ENCODE measurements at places on chromosomes 11 and 22. TPM values are rescaled to one million over a fixed set of nuclear protein-coding genes. Genes with fewer than 3 reads are reported as not detected.

Gene LUZP2
- total RNA-seq, result 0.96 TPM

Gene PMM1
- total RNA-seq, result 74.1 TPM

Gene ARRB1
- total RNA-seq, result 31.2 TPM

Gene CEND1
- not detected for total RNA-seq

Gene CNTN5
- not detected for total RNA-seq

Gene DCHS1
- 13.8 TPM for total RNA-seq

Gene STARD10
- 20.6 TPM for total RNA-seq

DNA sequence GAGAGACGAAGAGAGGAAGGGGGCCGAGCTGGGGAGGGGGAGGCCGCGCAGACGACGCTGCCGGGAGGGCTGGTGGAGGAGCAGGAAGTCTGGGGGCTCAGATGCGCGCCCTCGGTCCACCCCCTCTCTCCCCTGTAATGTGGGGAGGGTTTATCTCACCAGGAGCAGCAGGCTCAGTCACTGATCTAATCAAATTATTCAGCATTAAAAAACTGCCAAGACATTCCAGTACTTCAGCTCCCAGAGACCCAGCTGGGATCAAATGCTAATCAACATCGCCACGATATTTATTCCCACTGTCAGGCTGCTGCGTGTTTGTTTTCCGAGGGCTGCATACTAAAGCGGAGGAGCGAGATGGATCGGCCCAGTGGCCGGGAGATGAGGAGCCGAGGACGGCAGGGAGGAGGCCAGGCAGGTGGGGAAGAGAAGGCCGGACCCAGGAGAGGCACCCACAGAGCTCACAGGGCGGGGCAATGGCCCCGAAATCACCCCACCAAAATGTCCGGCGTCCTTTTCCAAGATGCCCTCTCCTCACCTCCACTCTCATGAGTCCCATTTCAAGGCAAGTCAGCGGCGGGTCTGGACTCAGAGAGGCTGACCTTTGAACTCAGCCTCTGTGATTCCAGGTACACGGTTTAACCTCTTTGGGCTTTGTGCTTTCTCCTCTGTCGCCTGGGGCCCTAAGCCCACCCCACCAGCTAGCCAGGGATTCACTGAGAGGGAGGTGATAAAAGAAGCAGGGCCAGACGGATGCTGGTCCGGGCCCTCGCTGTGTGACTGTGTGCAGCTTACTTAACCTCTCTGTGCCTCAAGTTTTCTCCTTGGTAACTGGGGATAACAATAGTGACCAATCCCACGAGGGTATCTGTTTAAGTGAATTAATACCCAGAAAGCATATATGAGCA lies 502.1 kb downstream of the MN1 start:
- peak overlapping the region; percentile 22 for H3K4me3 ChIP-seq
- H3K4me1 ChIP-seq, result no peaks in the 10 kb centered on the region
- no peaks in the 10 kb centered on the region for H3K27me3 ChIP-seq
- DNase-seq, result no peak

GRCh38 chr22:47394504-47395440 lies 632.3 kb downstream of the TBC1D22A start:
- no peaks in the 10 kb centered on the region for H3K27me3 ChIP-seq
- no peaks in the 10 kb centered on the region for H3K36me3 ChIP-seq
- no peaks in the 10 kb centered on the region for H3K4me1 ChIP-seq
- no peak overlapping the region for H3K27ac ChIP-seq
- no peak for DNase-seq

DNA sequence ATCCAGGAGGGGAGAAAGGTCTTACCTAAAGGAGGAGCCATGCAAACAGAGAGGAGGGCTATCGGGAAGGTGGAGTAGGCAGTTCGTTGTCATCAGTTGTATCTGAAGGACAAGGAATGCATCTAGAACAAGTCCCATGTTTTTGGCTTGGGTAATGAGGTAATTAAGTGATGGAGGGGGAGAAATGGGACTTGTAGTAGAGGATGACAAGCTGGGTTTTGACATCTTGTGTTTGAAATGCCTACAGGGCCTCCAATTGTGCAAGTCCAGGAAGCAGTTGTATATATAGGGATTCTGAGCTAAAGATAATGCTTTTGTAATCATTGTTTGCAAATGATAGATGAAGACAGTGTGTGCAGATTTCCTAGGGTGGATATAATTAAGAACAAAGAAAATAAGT lies 622.8 kb downstream of the NTM start:
- no peaks in the 10 kb centered on the region for H3K36me3 ChIP-seq
- no peaks in the 10 kb centered on the region for H3K4me1 ChIP-seq
- no peak overlapping the region for H3K4me3 ChIP-seq
- H3K27me3 ChIP-seq, result no peaks in the 10 kb centered on the region
- H3K27ac ChIP-seq, result no peak overlapping the region

DNA sequence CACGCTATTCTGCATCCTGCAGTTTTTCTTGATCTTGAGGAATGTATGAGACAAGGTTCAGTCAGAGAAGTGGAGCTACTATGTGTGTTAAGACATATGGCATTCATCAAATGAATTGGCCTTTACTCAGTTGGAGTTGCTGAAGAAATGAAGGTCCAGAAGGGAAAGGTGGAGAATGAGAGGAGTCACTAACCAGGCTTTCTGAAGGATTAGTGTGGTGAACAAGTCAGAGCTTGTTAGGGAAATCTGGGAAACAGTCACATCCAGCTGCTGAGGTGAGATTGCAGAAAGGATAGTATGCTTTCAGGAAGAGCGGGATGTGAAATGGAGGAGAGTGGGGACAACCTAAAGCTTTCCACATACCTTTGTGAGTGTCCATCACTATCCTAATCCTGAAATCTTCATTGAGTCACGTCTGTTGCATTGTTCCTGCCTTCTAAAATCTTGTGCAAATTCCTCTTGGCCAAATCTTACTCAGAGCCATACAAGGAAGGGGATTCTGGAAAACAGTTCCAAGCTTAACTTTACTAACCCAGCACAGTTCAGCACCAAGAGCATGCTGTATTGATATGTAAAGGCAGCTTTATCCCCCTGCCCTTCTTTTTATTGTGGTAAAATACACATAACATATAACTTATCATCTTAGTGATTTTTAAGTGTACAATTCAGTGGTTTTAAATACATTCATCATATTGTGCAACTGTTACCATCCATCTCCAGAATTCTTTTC lies 11.4 kb upstream of the PITPNB start:
- H3K4me3 ChIP-seq, result no peak overlapping the region
- no peaks in the 10 kb centered on the region for H3K27me3 ChIP-seq
- H3K36me3 ChIP-seq, result no peaks in the 10 kb centered on the region
- H3K4me1 ChIP-seq, result no peaks in the 10 kb centered on the region
- no peak overlapping the region for H3K27ac ChIP-seq
- DNase-seq, result no peak

DNA sequence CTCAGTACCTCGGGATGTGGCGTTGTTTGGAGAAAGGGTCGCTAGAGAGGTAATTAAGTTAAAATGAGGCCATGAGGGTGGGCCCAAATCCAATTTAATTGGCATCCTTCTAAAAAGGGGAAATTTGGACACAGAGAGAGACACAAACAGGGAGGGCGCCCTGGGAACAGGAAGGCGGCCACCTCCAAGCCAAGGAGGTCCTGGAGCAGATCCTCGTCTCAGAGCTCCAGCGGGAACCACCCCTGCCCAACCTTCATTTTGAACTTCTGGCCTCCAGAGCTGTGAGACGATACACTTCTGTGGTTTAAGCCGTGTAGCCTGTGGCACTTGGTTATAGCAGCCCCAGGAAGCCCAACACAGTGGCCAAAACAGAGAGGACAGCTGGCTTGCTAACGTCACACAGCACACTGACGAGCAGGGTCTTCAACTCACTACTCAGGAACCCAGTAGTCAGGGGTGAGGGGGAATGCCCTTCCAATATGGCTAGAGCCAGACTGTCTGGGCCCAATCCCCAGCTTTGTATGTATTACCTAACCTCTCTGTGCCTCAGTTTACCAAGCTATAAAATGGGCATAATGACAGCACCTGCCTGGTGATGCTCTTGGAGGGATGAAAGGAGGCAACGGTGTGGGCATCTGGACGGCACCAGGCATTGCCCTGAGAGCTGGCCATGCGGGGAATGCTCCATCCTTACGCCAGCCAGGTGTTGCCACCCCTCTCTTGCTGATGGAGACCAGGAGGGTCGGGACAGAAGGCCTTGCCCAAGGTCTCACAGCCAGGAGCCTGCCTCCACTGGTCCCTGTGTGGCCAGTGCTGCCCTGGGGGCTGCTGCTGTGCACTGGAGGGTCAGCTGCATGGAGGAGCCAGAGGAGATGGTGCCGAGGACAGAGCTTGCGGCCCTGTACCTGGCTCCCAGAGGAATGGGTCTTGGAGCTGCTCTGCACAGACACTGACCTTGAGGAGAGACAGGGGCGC lies 53.3 kb upstream of the LINC01488 start:
- DNase-seq, result no peak
- no peaks in the 10 kb centered on the region for H3K4me1 ChIP-seq
- H3K4me3 ChIP-seq, result no peak overlapping the region
- H3K36me3 ChIP-seq, result no peaks in the 10 kb centered on the region
- no peak overlapping the region for H3K27ac ChIP-seq

DNA sequence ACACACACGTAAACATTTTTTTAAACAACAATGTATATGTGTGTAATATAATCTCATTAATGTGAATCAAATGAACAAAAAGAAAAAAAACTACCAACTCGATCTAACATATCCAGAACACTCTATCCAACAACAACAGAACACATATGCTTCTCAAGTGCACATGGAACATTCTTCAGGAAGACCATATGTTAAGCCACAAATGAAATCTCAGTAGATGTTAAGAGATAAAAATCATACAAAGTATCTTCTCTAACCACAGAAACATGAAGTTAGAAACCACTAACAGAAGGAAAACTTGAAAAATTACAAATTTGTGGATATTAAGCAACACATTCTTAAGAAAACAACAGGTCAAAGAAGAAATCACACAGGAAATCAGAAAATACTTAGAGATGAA lies 25.5 kb upstream of the TMEM45B start:
- no peak overlapping the region for H3K27ac ChIP-seq
- no peaks in the 10 kb centered on the region for H3K4me1 ChIP-seq
- no peaks in the 10 kb centered on the region for H3K27me3 ChIP-seq
- H3K4me3 ChIP-seq, result no peak overlapping the region
- no peaks in the 10 kb centered on the region for H3K36me3 ChIP-seq
- DNase-seq, result no peak

GRCh38 chr11:40241524-40242051 lies 1217.9 kb downstream of the LRRC4C start:
- H3K4me1 ChIP-seq, result no peaks in the 10 kb centered on the region
- no peaks in the 10 kb centered on the region for H3K36me3 ChIP-seq
- H3K4me3 ChIP-seq, result no peak overlapping the region

- no peaks in the 10 kb centered on the region for H3K4me1 ChIP-seq
- no peaks in the 10 kb centered on the region for H3K36me3 ChIP-seq
- H3K4me3 ChIP-seq, result no peak overlapping the region
- peak; percentile 19 for DNase-seq
These were observed 28.8 kb upstream of the SHANK2 start for GRCh38 chr11:71281204-71281603.

DNA sequence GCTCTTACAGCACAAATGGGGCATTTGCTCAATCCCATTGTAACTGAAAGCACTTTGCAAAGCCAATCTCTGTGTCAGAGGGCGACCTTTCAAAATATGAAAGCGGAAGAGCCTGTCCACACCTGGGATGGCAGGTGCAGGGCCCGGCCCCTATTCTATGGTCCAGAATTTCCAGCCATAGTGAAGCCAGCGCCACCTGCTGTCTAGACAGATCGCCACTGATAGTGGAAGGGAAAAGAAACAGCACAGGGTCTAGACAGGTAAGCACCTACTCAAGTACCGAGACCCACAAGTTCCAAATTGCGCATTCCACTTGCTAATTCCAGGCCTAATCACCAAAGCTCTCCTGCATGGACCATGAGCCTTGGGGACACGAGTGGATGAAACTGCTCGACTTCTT lies 141.4 kb downstream of the NTM start:
- H3K27ac ChIP-seq, result no peak overlapping the region
- no peaks in the 10 kb centered on the region for H3K27me3 ChIP-seq
- H3K36me3 ChIP-seq, result no peaks in the 10 kb centered on the region

GRCh38 chr11:60500276-60500910 lies 7.8 kb downstream of the MS4A12 start:
- no peaks in the 10 kb centered on the region for H3K27me3 ChIP-seq
- no peaks in the 10 kb centered on the region for H3K4me1 ChIP-seq
- H3K27ac ChIP-seq, result no peak overlapping the region

DNA sequence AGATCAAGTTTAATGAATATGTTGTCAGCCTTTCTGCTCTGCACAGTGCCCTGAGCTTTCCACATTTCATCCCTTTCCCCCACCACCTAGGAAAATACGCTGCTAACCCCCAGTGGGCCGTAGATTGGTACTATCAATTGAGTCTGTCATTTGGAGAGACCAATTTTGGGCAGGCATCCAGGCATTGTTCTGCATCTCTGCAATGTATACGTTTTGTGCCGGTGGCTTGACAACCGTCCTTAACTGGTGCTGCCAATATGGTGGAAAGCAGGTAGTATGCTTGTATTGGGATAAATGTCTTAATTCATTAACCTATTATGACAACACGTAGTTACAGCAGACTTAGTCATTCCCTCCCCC lies 1.3 kb downstream of the ELMOD1 start:
- DNase-seq, result no peak
- no peak overlapping the region for H3K27ac ChIP-seq
- H3K4me1 ChIP-seq, result no peaks in the 10 kb centered on the region
- H3K27me3 ChIP-seq, result no peaks in the 10 kb centered on the region
